AG09309 (cell line): ENCODE measurements at places on chromosomes 1 and 21.

- no peak for DNase-seq
These were observed 511 bp downstream of the ZNF683 start for GRCh38 chr1:26372039-26372438.

GRCh38 chr1:191714845-191715244, 443.4 kb upstream of the RGS18 start:
- DNase-seq = no peak

- DNase-seq = no peak
These were observed 21.9 kb upstream of the NBL1 start for GRCh38 chr1:19622204-19622603.

DNA sequence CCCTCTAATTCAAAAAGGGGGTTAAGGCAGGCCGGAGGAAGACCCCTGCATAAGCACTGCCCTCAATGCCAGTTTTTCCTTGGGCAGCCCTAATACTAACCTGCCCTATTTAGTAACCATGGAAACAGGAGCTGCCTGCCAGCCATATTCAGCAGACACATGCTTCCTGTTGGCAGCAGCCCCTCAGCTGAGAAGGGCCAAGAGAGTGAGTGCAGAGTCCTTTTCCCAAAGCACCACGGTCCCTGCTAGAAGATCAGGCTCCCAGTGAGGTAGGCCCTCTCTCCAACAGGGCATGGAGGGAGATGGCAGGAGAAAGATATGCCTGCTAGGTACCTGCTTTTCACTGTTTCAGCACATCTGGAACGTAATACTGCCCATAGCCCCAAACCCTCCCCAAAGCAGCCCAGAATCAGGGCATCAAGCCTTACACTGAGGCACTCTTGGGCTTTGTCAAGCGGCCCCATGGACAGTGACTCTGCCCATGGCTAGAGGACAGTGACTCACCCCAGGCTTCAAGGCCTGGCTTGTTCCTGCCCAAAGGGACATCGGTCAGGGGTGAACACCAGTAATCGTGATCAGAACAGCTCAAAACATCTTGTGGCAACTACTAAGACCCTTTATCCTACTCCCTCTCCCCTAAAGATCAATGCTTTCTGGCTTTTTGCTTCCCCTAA, 64.5 kb downstream of the BCAR3 start:
- DNase-seq = no peak

GRCh38 chr1:247681288-247681897, 1.9 kb upstream of the OR13G1 start:
- DNase-seq = no peak

GRCh38 chr1:47663286-47663685, 225.4 kb downstream of the FOXD2 start:
- DNase-seq = no peak

- no peak for DNase-seq
These were observed 59.4 kb upstream of the GNG4 start for GRCh38 chr1:235709018-235709417.

GRCh38 chr1:40858856-40859416, 3.2 kb downstream of the CITED4 start:
- no peak for DNase-seq

GRCh38 chr1:233597489-233597901, 16.4 kb upstream of the KCNK1 start:
- no peak for DNase-seq

GRCh38 chr1:161037661-161038522, 872 bp downstream of the TSTD1 start:
- no peak for DNase-seq

DNA sequence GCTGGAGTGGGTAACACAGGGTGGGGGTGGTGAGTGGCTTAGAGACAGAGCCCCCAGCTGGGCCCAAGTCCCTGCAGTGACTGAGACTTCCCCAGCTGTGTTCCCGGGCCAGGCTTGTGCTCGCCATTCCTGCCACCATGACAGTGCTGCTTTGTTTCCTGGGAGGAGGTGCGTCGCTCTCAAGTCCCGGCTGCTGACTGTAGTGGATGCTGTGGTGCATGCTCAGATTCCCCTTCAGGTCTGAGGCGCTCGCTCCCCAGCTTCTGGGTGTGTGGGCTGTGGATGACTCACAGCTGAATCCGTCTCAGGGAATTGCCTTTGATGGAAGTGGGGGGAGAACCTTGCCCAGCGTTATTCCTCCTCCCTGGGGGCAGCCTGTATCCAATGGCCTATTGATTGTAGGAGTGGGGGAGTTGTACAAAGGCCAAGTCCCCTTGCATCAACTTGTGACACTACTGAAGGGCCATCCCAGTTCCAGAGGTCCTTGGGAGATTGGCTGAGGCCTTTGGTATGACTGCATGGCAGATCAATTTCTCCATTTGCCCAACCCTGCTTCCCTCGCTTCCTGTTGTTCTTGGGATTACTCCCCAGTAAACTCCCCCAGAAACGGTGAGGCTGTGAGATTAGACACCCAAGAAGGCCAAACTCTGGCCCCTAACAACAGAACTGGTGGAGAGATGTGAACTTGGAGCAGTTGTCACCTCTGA, 17.8 kb upstream of the POU3F1 start:
- DNase-seq = peak; percentile 10

- DNase-seq = peak; percentile 71
These were observed 26.4 kb downstream of the SORT1 start for GRCh38 chr1:109371341-109371739.

DNA sequence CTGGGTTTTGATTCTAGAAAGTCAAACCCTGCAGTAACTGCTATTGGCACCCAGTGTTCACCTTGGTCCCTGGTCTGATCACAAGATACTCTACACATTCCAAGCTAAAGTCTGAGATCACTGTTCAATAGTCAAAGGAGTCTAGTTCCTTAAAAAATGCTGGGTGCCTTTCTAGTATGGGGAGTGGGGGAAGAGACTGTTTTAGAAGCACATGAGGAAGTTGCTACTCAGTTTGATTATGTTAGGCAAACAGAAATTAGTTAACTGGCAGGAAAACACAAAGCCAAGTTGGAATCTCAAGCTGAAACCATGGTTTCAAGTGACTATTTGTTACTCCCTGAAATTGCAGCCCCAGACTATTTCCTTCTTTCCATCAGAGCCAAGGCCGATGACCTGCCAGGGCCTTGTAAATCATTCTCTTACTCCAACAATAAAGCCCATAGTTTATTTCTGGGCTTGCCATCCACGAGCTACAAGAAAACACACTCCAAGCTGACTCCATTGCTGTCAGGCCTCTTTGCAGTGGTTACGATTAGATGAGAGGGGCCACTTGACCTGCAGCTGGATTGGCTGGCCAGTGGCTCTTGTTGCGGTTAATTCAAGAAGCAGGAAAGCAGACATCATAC, 21.1 kb upstream of the VTCN1 start:
- DNase-seq = no peak

- DNase-seq = no peak
These were observed 7.6 kb downstream of the KPNA6 start for GRCh38 chr1:32115496-32115895.

- DNase-seq = no peak
These were observed 145.4 kb upstream of the HP1BP3 start for GRCh38 chr1:20932437-20932977.

- DNase-seq = no peak
These were observed 9.6 kb downstream of the RAB25 start for GRCh38 chr1:156070548-156070947.

DNA sequence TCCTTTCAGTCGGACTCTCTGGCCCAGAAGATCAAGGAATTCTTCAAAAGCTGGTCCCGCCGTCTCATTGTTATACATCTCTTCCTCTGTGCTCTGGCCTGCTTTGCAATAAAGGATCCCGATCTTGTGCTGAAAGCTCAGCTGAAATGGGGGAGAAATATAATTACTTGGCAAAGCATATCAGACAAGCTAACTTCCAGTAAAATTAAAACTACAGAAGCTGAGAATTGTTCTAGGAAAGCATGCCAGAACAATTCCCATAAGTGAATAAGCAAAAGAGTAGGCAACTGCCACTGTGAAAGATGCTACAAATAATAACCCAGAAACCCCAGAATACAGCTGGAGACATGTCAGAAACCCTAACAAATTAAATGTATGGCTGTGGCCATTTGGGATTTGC, 146.1 kb downstream of the SIPA1L2 start:
- DNase-seq = no peak

GRCh38 chr21:27582246-27582947, 615.5 kb upstream of the ADAMTS5 start:
- DNase-seq = no peak

DNA sequence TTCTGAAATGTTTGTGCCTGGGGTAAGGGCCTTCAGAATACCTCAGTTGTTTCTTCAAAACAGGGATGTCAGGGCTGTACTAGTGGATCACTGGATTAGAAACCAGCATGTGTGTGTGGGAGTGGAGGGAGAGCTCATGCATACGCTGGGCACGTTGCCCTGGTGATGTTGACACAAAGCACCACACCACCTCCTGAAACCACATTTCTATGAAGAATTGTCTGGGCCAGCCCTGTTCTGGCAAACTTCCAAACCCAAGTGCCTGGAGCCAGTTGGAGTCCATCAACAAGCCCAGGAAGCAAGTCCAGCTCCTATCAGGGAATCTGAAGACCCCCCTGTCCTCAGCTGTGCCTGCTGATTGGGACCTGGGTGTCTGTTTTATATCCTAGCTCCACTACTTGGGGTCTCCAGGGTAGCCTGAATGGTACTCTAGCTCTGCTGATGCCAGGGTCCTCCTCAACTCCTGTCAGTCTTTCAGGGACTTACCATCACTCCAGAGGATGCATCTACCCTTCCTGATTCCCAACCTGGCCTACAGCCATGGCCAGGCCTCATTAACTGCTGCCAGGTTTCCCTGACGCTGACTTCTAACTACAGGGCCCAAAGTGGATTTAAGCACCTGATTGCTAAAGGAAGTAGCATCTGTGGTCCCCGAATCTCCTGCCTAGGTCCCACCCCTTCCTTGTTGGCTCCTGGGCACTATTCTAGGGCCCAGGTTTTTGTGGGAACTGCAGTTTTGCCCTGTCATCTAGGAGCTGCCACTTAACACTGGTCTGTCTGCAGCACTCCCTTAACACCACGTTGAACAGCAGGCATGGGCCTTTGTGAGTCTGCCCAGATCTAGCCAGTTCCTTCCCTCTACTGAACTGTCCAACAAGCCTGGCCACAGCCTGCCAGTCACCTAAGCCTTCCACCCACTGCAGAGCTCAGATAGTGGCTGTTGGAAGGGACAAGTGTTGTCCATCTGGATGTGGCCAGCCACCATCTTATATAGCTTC, 45.5 kb downstream of the LPAR3 start:
- peak; percentile 94 for DNase-seq

- DNase-seq = no peak
These were observed 841.8 kb downstream of the USP25 start for GRCh38 chr21:16571594-16571993.

DNA sequence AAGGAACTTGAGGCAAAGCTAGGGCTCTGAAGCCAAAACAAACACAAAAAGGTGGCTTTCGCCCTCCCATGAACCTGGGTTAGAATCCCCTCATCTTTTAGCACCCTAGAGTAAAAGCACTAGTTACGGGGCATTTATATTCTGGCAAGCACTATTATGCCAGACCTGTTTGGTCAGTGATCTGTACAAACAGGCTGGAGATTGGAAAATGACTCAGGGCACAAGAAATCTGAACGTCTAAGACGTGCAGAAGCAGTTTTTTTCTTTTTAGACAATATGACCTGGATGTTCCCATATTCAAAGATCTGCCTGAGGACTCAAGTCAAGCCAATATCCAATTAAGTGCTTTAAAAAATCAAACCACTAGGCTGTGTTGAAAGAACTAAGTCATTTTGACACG, 3.0 kb downstream of the ZNF436 start:
- DNase-seq = no peak

DNA sequence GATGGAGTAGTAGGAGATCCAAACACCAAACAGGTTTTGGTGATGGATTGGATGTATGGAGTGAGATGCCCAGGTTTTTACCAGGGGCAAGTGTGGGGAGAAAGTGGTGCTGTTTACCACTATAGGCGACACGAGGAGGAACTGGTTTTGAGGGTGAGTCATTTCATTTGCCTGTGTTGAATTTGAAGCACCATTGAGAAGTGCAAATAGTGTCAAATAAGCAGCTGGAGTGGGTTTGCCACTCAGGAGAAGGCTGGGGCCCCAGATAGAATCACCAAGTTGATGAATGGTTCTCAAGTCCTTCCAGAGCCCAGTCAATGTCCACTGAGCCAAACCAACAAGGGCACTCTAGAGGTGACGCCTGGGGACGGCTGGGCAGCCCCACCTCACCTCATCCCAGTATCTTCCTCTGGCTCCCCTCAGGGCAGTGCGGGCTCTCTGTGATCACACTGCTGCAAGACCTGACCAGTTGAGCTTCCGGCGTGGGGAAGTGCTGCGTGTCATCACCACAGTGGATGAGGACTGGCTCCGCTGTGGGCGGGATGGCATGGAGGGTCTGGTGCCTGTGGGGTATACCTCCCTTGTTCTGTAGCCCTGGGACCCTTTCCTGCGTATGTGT, 9.4 kb downstream of the RUSC1 start:
- no peak for DNase-seq

GRCh38 chr1:21100481-21100921, 76.2 kb downstream of the EIF4G3 start:
- no peak for DNase-seq

DNA sequence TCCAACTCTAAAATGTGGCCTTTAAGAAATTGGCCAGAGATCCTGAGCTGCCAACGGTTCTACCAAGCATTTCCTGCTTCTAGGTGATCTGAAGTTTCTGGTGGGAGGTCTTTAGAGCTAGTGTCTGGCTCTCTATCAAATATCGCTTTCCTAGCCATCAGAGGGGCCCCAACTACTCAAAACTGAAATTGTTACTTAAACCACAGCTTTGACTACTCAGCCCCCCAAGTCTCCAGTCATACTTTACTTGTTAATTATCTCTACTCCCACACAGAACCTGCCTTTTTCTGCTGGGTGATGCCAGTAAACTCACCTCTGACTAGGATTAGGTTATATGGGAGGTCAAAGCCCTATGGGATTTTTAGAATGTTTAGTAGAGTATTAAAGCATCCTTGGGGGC, 95.1 kb downstream of the FASLG start:
- DNase-seq = no peak

DNA sequence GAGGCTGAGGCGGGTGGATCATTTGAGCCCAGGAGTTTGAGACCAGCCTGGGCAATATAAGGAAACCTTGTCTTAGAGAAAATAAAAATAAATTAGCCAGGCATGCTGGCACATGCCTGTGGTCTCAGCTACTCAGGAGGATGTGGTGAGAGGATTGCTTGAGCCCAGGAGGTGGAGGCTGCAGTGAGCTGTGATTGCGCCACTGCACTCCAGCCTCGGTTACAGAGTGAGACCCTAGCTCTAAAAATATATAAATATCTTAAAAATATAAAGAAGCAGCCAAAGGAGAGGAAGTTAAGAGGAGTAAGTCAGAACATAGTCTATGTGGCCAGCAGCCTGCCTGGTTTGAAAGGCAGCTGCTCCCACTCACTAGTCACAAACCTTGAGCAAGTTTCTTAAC, 4.5 kb upstream of the IL10RB start:
- peak; percentile 47 for DNase-seq

DNA sequence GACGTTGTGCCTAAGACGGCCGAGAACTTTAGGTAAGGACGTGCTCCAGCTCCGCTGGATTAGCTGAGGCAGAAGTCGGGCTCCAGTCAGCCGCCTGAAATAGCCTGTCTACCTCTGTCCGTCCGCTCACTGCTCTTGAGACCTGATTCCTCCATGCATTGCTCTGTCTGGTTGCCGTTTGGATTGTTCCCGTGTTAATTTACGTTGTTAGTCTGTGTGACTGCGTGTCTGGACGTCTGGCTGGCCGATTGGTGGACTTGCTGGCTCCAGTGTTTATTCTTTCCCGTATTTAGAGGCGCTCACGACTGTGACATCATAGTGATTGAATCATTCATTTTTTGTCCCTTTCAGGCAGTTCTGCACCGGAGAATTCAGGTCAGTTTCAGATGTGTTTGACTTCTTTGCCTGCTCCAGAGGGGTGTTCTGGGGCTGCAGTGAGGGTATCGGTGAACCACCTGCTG, 684 bp downstream of the PPIH start:
- DNase-seq = no peak

GRCh38 chr1:68812333-68812732, 315.5 kb upstream of the DEPDC1 start:
- no peak for DNase-seq
